ENCODE measurements at places on chromosomes 2 and 18.

DNA sequence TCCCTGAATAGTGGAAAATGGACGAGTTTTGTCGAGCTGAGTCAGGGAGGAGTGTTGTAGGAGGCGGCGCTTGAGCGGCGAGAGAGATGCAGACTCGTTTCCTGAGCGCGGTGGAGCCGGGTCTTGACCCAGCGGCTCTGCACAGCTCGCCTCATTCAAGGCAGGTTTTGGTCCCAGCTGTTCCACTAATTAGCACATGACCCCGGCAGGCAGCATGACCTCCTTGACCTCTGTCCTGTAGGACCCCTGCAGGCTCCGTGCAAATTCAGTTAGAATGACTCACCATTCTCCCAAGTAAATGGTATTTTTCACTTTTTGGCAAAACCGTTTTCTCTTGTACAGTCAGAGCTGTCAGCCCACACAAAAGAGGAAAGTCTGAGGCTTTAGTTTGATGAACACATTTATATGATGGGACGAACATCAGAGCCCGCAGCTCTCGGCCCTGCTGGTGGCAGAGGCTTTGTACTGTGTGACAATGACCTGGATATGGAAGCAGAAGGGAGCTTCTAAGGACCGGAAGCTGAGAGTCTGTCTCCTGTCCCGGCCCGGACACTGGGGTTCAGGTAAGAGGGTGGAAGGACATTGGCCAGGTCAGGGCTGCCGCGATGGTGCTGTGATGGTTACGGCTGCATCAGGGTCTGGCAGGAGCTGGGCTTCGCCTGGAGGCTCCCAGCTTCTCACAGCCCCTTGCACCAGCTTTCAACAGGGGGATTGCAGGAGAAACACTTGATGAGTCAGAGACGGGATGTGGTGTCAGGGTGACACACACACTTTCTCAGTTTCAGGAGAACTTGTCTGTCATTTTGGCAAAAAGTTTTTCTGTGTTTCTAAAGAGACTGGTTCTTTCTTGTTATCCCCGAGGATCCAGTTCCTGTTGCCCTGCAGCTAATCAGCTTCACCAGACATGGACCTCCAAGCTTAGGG, 29.9 kb upstream of the ALKAL2 start:
- peak; percentile 81 for DNase-seq

GRCh38 chr2:84904151-84904550, 1.3 kb upstream of the TMSB10 start:
- no peak for DNase-seq

DNA sequence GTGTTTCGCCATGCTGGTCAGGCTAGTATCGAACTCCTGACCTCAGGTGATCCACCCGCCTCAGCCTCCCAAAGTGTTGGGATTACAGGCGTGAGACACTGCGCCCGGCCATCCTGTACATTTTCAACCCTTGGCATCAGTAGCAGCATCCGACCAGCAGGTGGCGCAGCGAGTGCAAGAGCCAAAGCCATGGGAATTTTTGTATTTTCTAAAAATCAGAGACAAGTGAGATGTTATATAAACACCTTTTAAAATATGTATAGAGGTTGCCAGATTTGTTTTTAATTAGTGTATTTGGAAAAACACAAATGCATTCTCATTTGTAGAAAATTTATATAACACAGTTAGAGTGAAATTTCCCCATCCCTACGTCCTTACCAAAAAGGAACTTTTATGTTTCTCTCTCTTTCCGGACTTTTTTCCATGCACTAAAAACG, 36.8 kb downstream of the MOGAT1 start:
- peak; percentile 95 for DNase-seq

GRCh38 chr2:99879481-99879880, 262.9 kb downstream of the AFF3 start:
- DNase-seq = no peak

- no peak for DNase-seq
Measured at GRCh38 chr18:39033312-39033711, 1467.7 kb upstream of the CELF4 start.

GRCh38 chr2:239700686-239701345, 300.0 kb upstream of the HDAC4 start:
- DNase-seq = peak; percentile 38

- DNase-seq = no peak
Measured at GRCh38 chr2:210387074-210387473, 72.1 kb upstream of the MYL1 start.

DNA sequence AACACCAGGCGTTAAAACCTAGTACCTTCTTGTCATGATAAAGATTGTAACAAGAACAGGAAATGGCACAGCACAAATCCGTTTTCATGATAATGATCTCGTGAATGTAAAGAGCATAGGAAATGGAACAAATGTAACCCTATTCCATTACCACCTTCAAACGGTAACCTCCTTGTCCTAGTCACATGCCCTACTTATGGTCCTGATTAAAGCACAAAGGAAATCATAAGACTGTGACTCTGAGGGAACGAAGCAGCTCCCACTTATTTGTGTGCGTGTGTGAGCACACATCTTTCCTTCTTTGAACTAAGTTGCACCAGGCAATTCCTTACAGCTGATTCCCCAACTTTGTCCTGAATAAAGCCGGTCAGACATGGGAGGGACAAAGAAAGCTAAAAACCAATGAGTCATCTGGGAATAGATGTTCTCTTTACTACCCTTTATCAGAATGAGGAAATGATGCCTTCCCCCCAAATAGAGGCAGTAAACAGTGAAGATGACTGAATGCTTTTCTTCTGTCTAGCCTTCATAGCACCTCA, 192.6 kb downstream of the IKZF2 start:
- DNase-seq = no peak

- DNase-seq = no peak
Measured at GRCh38 chr2:191357678-191358077, 112.5 kb downstream of the MYO1B start.

- DNase-seq = no peak
Measured at GRCh38 chr2:205288686-205289085, 393.6 kb upstream of the NRP2 start.

DNA sequence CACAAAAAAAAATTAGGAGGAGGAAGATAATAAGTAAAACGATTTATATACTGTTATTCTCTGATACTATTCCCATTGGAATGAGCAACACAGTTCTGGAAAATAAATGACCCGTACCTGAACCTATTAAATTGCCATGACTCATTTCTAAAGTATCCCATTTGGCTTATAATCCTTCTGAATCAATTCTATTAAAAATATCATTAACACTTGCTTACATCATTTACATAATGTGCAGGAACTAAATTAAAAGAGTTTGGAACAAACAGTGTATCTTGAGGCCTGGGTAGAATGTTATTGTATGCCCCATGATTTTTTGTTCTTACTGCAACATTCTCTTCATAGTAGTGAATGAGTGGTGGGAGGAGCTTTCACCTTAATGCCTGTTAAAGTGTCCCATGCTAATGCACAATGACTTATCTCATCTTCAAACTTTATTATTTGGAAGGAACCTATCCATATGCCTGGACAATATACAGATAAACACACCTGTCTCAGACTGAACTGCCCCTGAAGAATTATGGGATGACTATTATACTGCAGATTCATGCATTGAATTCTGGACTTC, 549.9 kb upstream of the ACVR2A start:
- DNase-seq = no peak

Measured in posterior cingulate gyrus (tissue), 11 donors.